ENCODE measurements at places on chromosomes 5 and 9.

- DNase-seq, result no peak
Measured at GRCh38 chr5:171544913-171545765, 125.7 kb downstream of the FGF18 start.

DNA sequence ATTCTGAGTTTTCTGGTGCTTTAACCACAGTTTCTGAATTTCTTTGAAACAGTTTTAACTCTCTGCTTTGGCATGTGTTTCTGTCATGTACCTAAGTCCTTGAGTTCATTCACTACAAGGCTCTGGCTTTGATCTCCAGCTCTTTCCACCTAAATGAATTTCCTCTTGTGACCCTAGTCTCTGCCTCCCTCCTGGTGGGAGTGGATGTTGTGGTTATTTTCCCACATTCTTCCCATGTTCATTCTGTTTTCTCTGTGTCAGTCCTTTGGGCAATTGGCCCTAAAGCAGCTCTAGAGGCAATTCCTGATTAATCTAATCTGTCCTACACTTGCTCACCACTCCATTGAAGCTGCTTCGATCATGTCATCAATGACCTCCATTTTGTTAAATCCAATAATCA lies 28.4 kb upstream of the DPYSL3 start:
- DNase-seq, result no peak

DNA sequence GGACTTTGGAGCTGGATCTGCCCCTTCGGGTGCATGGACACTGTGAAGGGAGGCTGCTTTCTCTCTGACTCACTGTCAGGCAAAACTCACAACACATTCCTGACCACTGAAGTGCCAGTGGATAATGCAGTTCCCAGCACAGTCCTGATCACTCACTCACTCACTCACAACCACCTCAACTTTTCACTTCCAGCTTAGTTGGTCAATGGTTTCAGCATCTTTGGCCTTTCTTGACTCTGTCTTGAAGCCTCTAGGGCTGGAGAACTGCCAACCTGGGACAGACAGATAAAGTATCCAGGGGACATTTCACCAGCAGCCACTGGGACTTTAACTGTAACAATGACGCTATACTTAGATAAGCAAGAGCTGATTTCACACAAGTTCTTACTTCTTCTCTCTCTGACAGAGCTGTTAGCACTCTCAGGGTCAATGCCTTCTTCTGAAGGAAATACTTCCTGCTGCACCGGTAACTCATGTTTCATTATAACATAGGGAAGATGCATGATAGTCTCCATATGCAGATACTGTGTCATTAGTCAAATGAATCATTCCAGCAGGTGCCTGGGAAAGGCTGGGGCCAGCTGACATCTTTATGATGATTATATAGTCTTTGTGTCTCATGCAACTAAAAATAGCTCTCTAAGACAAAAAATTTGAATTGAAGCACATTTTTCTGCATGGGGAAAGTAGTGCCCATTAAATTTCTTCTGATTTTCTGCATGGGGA lies 499.0 kb downstream of the SEMA5A start:
- DNase-seq, result no peak

DNA sequence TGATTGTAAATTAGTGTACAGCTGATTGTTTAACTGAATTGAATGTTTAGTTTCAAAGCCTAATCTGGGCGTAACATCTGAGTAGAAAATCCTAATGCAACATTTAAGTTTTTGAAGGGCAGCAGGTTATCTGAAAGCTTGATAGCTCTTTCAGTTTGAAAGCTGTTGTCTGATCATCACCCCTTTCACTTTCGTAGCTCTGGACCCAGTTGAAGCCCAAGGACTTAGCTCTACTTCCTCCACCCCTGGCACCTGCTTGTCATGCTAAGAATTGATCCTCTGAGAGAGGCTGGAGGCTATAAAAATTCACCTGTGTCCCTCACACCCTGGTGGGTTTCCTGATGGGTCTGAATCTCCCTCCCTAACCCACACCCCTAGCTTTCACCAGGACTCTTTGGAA lies 86.0 kb downstream of the ZFAND5 start:
- no peak for DNase-seq

DNA sequence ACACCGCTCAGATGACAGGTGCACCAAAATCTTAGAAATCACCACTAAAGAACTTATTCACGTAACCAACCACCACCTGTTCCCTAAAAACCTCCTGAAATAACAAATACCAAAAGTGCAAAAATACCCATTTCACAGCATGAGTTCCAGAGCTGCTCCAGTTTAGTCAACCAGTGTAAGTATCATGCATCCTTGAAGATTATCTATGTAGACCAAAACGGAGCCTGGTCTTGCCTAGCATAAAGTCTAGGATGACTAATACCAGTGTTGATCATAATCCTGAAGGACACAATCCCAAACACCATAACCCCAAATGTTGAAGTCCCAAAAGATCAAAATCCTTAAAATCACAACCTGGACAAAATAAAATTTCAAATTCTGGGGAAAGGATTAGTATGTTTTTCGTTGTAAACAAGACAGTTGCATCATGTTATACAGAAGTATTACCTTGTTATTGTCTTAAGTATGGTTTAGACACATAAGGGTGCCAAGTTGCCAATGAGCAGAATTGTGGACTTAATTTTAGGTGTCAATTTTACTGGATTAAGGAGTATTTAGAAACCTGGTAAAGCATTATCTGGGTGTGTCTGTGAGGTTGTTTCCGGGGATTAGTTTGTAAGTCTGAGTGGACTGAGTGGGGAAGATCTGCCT lies 18.1 kb downstream of the VCP start:
- no peak for DNase-seq

DNA sequence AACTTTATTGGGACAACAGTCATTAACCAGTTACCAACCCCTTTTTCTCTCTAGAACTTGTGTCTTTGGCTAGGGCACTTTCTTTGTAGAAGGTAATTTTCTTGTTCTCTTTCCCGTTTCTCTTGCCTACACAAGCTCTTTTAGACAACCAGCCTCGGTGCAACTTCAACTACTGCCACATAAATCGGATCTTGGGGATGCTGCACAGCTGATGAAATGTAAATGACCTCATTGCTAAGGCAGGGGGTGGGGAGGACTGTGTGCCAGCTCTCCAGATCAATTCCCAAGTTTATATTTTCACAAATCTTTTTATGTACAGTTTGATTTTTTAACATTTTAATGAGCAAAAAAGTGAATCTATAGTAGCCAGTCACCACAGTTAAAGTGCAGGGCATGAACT lies 157.6 kb downstream of the DENND1A start:
- DNase-seq, result no peak

All from glutamatergic neuron (in vitro differentiated cells).